HCEC 1CT (cell line): ENCODE measurements at places on chromosomes 5 and 9.

DNA sequence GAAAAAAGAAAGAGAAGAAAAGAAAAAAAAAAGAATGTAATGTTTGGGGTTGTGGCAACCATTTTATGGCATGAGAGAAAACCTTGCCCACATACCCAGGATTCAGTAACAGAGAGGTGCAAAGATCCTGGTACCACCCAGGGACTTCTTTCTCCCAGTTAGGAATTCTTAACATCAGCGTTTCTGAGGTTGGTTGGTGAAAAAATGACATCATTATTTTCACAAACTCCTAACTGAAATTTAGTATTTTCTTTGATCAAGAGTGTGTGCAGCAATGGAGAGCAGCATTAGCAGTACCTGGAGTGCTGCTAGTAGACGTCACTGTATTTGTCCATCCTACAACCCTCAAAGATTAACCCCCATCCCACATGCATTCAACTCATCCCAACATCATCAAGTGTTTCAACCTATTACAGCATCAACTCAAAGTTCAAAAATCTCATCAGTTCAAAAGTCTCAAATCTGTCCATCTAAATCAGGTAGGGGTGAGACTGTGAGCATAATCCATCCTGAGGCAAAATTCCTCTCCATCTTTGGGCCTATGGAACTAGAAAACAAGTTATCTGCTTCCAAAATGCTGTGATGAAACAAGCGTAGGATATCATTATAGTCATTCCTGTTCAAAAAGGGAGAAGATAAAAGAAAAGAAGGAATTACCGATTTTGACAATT, 60.1 kb upstream of the MSX2 start:
- DNase-seq, result no peak

GRCh38 chr9:26296910-26297572, 595.6 kb downstream of the CAAP1 start:
- peak; percentile 46 for DNase-seq

DNA sequence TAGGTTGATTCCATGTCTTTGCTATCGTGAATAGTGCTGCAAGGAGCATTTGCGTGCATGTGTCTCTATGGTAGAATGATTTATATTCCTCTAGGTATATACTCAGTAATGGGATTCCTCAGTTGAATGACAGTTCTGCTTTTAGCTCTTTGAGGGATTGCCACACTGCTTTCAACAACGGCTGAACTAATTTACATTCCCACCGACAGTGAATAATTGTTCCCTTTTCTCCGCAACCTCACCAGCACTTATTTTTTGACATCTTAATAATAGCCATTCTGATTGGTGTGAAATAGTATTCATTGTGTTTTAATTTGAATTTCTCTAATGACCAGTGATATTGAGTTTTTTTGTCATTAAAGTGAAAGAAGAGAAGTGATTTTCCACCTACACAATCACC, 18.5 kb downstream of the IFNA5 start:
- no peak for DNase-seq

DNA sequence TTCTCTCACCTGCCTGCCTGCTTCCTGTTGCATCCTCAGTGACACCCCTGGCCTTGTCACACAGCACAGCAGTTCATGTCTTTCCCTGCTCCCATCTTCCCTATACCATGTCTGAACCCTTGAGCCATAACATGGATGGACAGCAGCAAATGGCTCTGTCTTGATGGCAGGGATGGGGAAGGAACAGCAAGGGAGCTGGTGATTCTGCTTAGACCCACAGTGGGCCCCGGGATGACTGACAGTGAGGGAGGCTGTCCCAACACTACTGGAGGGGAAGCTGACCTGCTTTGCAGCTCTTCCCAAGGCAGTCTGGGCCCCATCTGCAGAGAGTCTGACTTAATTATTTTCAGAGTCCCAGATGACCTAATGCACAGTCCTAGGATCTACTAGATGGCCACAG, 48.2 kb downstream of the MARCHF3 start:
- no peak for DNase-seq

DNA sequence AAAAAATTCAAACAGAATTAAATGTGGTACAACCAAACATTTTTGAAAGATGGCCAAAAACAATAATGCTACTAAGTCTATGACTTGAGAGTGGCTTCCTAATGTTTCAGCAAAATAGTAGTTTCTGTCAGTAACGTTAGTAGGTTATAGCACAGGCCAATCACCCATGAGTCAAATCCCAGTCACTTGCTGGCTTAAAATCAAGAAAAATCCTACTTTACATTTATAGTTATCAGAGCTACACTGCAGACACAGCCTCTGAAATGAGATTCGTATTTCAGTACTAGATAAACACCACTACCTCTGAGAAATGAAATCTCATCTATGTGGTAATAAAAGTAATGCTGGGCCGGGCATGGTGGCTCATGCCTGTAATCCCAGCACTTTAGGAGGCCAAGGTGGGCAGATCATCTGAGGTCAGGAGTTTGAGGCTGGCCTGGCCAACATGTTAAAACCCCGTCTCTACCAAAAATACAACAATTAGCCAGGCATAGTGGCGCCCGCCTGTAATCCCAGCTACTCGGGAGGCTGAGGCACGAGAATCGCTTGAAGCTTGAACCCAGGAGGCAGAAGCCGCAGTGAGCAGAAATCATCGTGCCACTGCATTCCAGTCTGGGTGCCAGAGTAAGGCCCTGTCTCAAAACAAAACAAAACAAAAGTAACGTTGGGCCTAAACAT, 6.1 kb downstream of the ZDHHC21 start:
- peak; percentile 90 for DNase-seq
